Right lobe of liver (tissue), 6 donors: ENCODE measurements at places on chromosomes 2 and 18. TPM values are rescaled to one million over a fixed set of nuclear protein-coding genes. Genes with fewer than 3 reads are reported as not detected.

DBI gene
- 155 TPM for total RNA-seq

GALNT13 gene
- not detected for total RNA-seq

SERPINB13 gene
- not detected for total RNA-seq

EML6 gene
- 0.82 TPM for total RNA-seq

LYPD1 gene
- total RNA-seq, result 0.27 TPM

FBXO15 gene
- total RNA-seq, result not detected

ST6GAL2 gene
- total RNA-seq, result 1.3 TPM

ZNF521 gene
- total RNA-seq, result 0.98 TPM

MRPS5 gene
- total RNA-seq, result 52.0 TPM

ATAD2B gene
- total RNA-seq, result 8.7 TPM

SIGLEC15 gene
- 0.35 TPM for total RNA-seq

C2orf15 gene
- total RNA-seq, result 1.4 TPM

SLC5A6 gene
- 147 TPM for total RNA-seq

NGEF gene
- total RNA-seq, result 19.9 TPM

TNS1 gene
- 86.7 TPM for total RNA-seq

KCNS3 gene
- 1.3 TPM for total RNA-seq

SULT1C2 gene
- 2.0 TPM for total RNA-seq

SDC1 gene
- 452 TPM for total RNA-seq

COLEC12 gene
- 1.00 TPM for total RNA-seq

CNTNAP5 gene
- total RNA-seq, result not detected

ZAP70 gene
- 2.0 TPM for total RNA-seq
